HAP-1 (cell line): ENCODE measurements at places on chromosomes 2 and 18.

- DNase-seq = no peak
These were observed 1919.8 kb downstream of the SUCLG1 start for GRCh38 chr2:82539280-82539621.

DNA sequence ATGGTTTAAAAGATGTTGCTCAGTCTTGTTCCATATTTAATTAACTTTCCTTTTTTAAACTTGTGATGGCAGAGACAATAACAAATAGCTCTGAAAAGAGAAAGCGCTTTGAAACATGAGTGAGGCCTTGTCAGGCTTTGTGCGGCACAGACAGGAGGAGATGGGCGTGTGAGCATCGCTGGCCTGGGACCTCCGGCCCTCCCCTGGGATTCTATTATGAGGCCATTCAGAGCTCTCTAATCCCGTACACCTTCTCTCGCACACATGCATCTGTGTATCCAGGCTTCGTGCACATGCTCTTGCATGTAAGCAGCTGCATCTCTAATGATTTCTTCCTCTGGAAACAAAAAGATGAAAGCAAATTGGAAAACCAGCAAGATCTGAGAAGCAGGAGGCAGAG, 313.7 kb downstream of the ZNF521 start:
- DNase-seq = peak; percentile 67

DNA sequence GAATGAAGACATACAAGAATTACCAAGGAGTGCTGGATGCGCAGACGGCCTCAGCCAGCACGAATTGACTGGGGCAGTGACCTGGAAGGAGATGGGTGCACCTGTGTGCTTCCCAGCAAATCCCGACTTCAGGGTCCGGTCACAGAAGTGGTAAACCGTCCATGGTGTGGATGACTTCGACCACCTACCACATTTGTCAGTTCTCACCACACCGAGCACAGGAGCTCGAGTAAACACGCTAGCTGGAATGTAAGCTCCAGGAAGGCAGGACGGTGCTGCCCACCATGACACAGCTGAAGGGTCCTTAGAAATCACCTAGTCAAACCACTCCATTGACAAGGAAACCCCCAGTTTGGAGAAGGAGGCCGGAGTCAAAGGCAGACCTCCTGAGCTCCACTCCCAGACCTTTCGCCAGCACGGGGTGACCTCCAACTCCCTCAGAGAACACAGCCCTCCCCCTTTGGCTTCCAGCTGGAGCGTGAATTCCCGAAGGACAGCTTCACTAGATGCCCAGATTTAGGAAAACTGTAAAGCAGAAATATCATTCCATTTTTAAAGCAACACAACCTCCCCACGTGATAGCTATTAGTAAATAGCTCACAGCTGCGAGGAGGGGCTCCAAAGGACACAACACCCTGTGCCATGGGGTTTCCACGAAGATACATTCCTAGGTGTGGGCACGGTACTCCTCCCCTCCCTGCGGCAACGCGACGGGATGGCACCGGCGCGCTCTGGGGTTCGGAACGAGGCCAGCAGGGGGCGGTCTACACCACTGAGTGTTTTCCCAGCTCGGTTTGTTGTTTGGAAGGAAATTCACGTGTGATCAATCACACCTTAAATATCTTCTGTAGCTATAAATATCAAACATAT, 34.1 kb upstream of the GNAL start:
- peak; percentile 82 for DNase-seq

GRCh38 chr18:54880395-54881105, 52.3 kb downstream of the RAB27B start:
- DNase-seq = no peak

DNA sequence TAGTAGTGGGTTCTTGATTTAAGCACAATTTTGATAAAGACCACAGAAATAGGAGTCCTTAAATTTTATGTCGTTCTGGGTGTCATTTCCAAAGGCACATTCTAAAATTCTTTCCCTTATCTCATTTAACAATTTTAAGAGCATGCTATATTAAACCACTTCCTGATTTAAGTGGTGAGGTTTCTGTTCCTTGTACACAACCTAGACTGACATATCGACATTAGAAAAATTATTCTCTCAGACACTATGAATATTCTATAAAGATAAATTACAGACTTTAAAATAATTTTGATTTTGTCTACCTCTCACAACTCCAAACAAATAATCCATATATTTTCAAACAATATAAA, 923.8 kb downstream of the LRP1B start:
- DNase-seq = no peak

DNA sequence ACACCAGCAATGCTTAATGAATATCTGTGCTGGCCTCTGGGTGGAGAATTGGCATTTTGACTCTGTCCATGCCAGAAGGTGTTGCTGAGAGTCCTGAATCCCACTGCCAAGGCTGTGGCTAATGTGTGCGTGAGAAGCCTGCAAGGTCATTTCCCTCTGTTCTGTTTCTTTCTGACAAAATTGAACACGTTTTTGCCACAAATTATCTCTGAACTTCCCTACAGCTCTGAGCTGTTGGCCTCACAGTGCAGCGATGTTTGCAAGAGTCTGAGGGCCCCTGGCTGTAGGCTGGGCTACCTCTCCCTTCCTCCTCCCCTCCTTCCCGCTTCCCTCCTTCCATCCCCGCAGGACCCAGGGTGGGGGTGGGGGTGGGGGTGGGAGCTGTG, 154.1 kb upstream of the HS6ST1 start:
- no peak for DNase-seq

DNA sequence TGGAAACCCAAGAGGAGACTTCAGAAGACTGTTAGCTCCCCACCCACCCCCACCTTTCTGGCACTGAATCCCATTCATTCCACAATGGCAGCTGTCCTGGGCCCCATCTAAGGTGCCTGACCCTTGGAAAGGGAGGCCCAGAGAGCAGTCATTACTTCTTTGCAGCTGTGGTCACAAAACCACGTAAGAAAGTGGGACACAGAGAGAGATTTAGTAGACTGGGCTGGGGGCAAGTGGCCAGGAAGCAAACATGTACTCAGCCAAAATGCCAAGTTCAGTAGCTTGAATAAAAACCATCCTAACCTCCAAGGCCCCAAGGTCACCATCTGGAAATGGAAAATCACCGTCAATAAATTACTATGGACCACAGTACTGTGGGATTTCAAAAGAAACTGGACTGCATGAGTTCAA, 381.4 kb downstream of the TNS1 start:
- DNase-seq = no peak

DNA sequence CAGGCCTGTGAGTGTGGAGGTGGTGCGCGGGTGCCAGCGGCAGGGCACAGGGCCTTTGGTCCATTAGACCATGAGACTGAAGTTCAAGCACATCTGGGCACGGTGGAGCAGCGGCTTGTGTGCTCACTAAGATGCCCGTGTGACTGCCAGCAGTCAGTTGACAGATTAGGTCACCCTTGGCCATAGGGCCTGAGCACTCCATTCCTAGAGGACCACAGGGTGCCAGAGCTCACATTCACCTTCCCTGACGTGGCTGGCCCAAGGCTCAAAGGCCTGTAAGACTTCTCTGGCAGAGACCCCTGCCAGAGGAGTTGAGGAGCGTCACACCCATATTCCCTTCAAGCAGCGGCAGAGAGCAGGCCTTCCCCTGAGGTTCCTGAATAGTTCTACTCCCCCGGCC, 650 bp downstream of the LHCGR start:
- DNase-seq = peak; percentile 20

DNA sequence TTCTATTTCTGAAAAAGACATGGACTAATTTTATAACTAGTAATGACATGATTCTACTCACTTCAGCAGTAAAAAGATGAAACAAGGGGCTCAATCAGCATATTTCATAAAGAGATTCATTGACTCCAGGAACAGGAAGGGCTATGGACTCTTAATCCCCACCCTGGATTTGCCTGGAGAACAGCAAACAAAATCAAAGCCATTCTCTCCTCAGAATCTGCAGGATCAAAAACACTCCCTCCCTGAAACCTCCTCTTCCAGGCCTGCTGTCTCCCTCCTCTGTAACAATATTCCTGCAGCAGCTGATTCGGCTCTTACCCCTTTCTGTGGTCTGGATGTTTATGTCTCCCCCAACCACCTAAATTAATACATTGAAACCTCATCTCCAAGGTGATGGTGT, 57.0 kb downstream of the ZC3H8 start:
- DNase-seq = peak; percentile 5

- no peak for DNase-seq
These were observed 2.8 kb downstream of the CYTIP start for GRCh38 chr2:157441072-157441454.

DNA sequence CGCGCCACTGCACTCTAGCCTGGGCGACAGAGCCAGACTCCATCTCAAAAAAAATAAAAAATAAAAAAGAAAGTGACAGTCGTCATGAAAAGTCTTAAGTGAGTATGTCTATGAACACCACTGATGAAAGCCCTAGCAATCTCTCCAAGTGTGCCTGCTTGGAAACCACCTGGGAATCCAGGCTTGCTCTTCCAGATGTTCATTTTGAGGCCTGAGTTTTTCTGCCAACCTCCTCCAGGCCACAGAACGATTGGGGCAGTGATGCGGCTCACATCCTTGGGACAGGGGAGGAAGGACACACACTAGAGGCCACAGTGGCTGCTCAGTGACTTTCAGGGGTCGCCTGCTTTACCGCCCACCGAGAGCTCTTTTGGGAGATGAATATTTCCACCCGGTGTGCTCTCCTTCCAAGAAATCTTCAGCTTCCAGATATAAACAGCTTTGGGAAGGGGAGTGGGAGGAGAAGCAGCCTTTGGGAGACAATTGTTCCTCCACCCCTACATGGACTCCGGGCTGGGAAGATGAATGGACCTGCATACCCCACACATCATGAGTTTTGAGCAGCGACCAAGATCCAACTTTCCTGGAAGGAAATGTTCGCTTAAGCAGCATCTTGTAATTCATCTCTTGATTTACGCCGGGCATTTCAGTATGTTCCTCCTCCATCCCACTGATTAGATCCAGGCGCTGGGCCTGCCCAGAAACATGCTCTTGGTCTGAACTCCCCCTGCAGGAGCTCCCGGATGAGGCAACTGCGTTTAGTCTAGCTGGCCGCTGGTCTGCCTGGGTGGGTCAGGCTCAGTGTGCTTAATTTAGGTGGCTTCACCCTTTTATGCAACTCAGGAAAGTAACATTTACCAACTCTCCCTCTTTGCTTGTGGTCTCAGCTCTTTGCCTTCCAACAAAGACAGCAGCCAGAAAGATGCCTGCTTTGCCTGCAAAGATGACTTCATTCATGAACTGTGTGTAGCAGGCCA, 6.2 kb upstream of the ARMC9 start:
- peak; percentile 78 for DNase-seq

GRCh38 chr2:197195518-197195917, 115.1 kb downstream of the ANKRD44 start:
- DNase-seq = no peak

- DNase-seq = no peak
These were observed 59.2 kb downstream of the BCL2 start for GRCh38 chr18:63260380-63260754.

DNA sequence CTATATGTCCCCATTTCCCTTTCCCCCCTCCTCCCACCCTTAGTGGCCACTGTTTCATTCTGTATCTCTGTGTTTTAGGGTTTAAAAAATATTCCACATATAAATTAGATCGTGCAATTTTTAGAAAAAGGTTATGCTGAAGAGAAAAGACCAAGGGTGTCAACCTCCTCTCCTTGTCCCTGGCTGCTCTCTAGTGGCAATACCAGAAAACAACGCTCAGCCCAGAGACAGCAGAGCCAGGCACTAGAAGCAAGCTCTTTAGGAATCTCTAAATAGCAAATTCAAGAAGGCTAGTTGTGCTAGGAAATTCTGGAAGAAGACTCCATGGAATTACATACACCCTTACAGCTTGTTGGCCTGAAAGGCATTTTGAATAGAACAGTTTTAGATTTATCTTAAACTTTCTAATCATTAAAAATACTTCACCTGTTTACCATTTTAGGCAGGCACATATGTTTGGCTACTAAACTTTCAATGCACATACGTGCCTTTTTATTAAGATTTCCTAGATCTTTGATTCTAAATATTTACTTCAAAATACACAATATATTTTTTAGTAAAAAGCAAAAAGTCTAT, 35.1 kb upstream of the RASGRP3 start:
- DNase-seq = peak; percentile 38

GRCh38 chr2:220936641-220937197, 635.4 kb downstream of the EPHA4 start:
- no peak for DNase-seq

DNA sequence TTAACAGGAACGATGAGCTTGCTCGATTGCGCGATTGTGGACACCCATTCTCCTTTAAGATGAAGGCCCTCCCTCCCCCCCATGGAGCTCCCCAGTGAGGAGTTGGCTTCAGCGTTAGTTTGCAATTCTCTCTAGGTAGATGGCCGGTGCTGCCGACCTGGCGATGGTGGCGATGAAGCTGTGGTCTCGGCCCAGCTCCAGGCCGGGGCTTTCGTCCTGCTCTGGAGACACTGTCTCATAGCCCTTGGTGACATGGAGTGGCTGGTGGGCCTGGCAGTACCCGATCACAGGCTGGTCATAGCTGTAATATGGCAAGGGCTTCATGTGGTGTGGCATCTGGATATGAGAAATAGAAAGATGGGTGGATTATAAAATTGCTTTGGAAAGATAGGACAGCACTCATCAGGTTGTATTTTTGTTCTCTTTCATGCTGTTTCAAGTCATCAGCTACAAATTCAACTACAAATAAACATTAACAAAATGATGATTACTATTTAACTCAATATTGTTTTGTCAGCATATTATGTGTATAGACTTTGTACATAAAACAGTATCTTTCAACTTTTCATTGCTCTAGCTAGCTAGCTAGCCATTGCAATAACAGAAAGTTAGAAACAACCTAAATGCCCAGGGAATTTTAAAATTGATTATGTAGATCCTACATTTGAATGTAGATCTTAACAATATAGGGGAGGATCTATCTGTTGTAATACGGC, 773.4 kb downstream of the LRRTM4 start:
- DNase-seq = no peak

GRCh38 chr2:121944072-121944831, 188.8 kb downstream of the TSN start:
- no peak for DNase-seq

DNA sequence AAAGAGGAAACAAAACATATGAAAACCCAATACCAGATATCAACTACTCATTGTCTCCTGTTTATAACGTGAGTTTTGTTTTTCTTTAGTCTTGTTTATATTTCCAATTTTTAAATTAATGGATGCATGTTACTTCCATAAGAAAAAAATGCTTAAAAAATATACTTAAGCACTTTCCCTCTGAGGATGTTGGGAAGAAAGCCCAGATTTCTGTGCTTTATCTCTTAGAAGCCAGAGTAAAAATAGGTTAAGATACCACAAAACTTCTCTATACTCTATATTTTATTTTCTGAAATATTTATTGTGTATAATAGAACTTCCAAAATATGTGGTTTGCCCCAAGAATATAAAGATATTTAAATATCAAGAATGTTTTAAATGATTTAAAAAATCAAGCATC, 633.9 kb downstream of the STK39 start:
- DNase-seq = no peak

DNA sequence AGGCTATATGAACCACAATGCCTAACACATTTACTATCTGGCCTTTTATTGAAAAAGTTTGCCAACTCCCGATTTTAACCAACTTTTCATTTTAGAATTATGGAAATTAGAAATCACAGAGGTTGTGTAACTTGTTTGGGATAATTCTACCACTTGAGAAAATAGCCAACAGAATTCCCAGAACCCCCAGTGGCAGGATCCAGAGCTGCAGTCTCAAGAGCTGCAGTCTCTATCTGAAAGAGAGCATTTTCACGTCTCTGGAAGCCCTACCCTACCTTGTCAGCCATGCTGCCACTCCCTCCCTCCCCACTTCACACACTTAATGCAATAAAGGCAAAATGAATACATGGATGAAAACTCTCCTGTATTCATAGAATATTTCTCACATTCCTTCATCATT, 23.4 kb upstream of the TSPYL6 start:
- no peak for DNase-seq
